ENCODE measurements at places on chromosomes 3 and 15.

- DNase-seq: no peak
These were observed 25.2 kb downstream of the LRRK1 start for GRCh38 chr15:100944244-100944895.

DNA sequence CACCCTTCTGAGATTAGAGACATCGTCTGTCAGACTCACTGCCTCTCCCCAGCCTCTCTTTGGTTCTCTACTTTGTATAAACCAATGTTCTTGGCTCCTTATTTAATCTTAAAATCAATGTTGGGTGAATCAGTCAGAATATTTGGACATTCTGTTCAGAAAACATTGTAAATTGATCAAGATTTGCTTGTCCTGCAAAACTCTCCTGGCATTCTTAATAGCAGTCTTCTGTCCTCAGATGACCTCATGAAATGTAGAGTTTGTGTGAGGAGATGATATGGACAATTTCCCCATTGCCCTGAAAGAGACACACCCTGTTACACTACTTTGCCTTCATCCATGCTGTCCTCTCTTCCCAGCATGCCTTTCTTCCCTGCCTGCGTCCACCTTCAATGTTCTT, 33.6 kb downstream of the CD200R1L start:
- DNase-seq: no peak

DNA sequence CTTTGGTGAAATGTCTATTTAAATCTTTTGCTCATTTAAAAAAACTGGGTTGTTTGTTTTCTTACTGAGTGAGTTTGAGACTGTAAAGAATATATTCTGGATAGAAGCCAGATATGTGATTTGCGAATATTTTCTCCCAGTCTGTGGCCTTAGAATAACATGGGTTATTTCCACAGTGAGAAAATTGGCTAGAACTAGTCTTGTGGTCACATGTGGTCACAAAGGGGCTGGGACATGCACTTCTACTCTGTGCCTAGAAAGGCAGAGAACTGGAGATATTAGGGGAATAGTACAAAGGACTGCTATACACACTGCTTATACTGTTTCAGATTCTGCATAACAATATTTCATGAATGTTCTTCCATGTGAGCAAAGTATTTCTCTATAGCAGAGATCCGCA, 79.9 kb upstream of the RGMA start:
- no peak for DNase-seq

DNA sequence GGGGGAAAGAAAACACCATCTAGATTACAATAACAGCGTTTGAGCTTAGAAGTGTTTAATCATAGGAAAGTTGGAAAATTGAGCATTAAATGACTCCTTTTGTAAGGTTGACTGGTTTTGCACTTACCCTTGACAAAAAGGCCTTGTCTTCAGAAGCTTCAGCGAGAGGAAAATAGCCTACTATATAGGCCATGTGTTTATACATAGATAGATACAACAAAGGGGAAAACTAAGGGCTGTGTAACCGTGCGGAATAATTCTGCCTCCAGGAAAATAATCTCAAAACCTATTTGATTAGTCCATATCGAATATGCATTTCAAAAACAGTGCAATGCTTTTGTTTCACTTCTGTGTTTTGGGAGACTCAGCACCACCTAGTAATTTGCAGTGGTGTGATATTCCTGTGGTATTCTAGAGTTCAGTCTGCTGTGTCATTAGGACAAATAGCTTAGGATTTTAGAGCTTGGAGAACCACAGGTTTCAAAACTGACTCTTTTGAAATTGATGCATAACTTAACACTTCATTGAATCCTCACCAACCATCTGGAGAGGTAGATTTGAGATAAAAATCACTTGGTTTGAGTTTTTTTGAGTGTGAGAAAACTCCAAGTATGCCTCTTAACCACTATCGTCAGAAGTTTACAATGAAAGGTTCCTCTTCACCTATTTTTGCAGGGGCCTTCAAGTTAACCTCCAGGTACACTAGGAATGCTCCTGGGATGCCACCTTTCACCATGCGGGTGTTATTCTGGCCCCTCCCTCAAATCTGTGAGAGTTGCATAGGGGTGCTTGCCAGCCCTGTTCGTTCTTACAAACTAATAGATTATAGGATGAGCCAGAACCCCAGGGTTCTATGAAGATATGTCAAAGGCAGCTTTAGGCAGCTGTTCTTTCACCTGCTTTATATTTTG, 1.9 kb downstream of the ARHGAP31 start:
- DNase-seq: no peak

DNA sequence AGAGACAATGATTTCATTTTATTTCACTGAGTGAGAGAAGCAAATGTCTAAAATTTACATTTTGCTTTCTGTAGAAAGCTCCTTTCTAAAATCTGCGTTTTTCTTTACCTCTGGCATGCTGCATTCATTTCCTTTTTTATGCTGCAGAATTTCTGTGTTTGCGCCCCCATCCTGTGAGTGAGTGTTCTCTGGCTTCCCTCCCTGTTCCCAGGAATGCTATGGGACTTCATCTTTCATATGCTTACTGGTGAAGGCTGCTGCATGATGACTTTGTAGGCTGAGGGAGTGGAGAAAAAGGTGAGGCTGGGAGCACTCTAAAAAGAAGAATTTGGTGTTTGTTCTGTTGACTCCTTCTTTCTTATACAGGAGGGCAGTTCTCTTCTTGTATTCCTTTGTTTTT, 7.7 kb upstream of the TMC3 start:
- no peak for DNase-seq

- no peak for DNase-seq
These were observed 1188.0 kb upstream of the ALCAM start for GRCh38 chr3:104178680-104179079.

- DNase-seq: no peak
These were observed 124.0 kb upstream of the PLXNA1 start for GRCh38 chr3:126858887-126859286.

- DNase-seq: no peak
These were observed 109.8 kb downstream of the IGF2BP2 start for GRCh38 chr3:185715091-185715490.

- DNase-seq: peak; percentile 71
These were observed 679 bp downstream of the IQGAP1 start for GRCh38 chr15:90388462-90389380.

- peak; percentile 12 for DNase-seq
These were observed 70.6 kb upstream of the STT3B start for GRCh38 chr3:31462050-31462569.

DNA sequence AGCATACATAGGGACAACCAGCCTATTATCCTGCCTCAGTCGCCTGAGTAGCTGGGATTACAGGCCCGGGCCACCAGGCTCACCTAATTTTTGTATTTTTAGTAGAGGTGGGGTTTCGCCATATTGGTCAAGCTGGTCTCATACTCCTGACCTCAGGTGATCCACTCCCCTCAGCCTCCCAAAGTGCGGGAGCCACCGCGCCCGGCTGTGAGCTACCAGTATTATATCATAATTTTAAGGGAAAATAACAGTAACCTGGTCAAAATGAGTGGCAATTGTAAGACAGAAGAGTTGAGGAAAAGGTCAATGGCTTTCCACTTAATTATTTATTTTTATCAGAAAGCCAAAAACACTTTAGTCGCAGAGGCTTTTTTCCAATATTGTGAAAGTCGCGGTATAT, 652.6 kb upstream of the BCHE start:
- no peak for DNase-seq

DNA sequence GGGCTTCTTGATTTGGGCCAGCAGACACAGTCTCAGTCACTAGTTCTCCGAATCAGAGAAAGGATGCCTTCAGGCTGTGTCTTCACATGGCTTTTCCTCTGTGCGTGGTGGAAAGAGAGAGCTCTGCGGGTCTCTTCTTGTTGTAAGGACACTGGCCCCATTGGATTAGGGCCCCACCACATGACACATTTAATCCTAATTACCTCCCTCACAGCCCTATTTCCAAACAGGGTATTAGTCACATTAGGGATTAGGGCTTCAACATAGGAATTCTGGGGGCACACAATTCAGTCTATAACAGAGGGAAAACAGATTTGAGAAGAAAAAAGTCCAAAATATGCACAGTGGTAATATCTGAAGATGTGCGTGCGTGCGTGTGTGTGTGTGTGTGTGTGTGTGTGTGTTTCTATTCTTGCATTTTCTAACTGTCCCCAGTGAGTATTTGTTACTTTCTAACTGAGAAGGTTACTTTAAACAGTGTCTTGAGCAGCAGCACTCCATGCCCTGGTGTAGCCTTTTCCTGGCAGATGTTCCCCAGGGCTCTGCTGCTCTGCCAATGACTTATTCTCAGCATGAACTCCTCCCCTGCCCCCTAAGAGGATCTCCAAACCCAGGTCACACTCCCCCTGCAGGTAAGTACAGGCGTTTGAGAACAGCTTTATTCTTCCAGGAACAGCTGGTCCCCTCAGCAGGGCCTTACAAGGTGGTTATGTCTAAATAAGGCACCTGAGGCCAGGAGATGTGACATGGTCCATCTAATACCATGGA, 72.9 kb downstream of the RPL39L start:
- peak; percentile 36 for DNase-seq

DNA sequence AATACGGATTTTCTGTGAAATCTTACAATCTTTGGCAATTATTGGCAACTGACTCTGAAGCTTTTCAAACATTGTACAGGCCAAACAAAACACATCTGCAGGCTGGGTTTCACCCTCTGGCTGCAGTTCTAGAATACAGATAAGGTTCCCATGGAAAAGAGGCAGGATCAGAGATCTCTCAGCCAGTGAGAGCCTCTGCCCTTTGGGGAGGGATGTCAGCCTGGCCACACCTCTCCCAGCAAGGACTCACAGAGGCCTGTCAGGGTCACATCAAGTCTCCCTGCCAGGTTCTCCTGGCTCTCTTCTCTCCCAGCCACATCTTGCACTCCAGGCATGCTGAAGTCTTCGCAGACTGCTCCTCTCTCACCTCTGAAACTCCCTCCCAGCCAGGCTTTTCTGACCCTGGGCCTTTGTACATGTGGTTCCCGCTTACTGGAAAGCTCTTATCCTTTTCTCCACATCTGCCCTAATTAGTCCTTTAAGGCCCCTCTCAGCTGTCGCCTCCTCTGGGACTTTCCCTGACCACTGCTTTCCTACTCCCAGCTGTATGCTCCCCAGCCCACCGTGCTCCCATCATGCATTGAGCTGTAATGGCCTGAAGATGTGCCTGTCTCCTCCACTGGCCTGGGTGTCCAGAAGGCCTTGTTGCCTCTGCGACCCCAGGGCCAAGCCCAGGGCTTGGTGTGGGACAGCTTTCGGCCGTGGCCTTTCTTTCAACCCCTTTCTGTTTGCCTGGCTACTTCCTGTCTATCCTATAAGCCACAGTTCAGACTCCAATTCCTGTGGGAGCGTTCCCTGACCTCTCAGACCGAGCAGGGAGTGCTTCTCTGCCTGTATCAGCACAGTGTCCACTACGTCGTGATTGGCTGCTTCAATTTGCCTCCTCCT, 4.3 kb downstream of the RBP1 start:
- no peak for DNase-seq

DNA sequence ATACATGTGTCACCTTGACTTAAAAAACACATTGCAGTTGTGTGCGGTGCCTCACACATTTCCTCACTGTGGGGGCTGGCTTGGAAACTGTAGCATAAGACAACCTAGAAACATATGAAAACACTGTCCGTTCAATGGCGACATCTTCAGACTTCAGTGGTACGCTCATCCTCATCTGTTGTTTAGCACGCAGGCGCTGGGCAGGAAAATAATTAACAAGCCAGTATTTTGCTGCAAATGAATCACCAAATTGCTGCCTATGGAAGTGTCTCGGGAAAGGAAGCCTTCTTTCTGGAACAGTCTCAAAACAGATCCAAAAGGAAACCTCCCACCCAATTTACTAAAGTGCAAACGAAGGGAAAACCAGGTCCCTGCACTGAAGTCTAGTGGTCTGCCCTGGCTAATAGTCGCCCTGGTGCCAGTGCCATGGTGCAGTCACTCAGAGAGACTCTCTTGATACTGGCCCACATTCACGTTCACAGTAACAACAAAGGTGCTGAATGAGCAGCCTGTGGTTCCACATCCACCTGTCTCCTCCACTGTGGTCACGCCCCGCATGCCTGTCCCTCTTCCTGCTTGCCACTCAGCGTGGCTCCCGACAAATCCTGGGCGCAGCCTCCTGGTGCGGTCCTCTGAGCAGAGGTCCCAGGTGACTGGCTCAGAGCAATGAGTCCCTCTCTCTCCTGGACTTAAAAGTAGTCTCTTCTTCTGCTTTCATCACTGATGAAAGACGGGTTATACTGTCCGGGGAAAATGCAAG, 35.6 kb upstream of the MUC13 start:
- no peak for DNase-seq

DNA sequence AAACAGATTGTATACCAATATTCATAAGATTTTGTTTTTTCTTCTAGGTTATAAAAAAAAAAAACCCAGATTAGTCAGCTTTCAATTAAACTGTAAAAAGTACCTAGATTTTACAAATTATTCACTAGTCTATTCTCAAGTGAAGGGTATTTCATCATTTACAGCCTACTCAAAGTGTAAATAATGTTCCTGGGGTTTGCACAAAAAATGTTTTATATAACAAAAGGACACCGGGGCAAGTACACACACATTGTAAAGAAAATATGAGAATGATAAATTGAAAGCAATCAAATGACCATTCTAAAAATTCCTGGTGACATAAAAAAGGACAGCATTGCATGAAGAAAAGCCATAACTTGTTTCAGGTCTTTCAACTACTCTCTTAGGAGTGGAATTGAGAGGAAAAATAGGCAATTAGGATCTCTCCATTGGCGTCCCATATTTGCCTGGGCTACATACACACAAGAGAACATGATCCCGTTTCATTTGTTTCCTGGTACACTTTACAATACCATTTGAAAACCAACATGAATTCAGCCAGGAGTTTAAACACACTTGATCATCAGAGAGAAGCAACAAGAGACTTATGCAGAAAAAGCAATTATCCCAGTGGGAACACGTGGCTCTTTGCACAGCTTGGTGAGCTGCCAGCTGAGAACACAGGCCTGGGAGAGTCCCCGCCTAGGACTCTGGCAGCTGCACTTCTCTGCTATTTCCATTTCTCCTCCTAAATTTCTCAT, 1039.2 kb downstream of the ROBO1 start:
- DNase-seq: no peak

- DNase-seq: no peak
These were observed 97.0 kb downstream of the HHLA2 start for GRCh38 chr3:108393128-108393900.

GRCh38 chr3:184341925-184342324, 4.5 kb downstream of the FAM131A start:
- DNase-seq: no peak

DNA sequence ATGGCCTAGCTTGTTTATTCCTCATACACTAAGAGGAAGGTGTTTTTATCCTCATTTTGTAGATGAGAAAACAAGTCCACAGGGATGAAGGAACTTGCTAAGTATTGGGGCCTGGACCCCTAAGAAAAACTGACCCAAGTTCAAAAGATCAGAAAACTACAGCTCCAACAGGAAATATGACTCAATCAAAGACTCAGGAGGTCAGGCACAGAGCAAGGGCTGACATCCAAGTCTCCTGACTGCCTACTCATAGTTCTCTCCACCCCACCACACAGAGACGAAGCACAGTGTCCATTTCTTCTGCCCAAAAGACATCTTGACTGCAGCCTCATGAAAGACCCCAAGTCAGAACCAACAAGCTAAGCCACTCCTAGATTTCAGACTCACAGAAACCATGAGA, 26.9 kb upstream of the TPM1 start:
- no peak for DNase-seq

GRCh38 chr3:52032702-52033408, 23.5 kb downstream of the DUSP7 start:
- DNase-seq: no peak

- DNase-seq: no peak
These were observed 17.6 kb downstream of the ADAM10 start for GRCh38 chr15:58731756-58732535.

GRCh38 chr15:64096668-64097384, 1.0 kb downstream of the SNX1 start:
- DNase-seq: no peak
